Activated T-cell treated with anti-CD3 and anti-CD28 coated beads for 24 hours (primary cell): ENCODE measurements at places on chromosomes 6 and 20.

DNA sequence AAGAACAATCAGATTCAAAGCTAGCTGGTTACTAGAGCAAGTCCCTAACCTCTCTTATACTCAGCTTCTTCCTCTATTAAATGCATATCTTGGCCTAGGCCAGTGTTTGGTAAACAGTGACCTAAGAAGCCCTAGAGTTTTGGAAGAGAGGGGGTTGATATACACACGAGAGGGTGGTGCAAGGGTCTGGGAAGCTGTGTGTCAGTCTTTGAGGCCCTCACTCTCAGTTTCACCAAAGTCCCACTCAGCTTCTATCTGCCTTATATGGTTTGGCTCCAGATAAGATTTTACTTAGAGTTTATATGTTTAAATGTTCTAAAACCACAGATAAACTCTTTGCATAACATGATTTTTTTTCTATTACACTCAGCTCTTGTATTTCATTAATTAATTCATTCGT is 526.1 kb upstream of the BTBD3 start:
- no peak for DNase-seq

DNA sequence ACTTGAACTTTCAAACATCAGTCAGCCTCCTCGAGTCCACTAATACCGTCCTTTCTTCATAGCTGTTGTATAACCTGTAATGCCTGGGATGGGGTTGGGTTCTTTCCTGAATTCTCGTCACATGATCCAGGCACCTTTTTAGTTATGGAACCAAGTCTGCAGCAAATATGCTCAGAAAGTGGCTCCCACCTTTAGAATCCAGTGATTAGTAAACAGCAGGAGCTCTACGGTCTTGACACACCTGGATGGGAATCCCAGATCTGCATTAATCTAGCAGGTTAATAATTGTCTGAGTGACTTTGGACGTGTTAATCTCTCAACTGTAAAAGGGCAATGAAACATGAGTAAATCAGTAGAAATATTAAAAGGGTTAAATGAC is 729 bp upstream of the ZHX3 start:
- DNase-seq, result no peak

- DNase-seq, result no peak
Observed at GRCh38 chr20:49684335-49684997, 29.2 kb downstream of the B4GALT5 start.

GRCh38 chr20:43328697-43329096 is 129.0 kb upstream of the SRSF6 start:
- DNase-seq, result no peak

DNA sequence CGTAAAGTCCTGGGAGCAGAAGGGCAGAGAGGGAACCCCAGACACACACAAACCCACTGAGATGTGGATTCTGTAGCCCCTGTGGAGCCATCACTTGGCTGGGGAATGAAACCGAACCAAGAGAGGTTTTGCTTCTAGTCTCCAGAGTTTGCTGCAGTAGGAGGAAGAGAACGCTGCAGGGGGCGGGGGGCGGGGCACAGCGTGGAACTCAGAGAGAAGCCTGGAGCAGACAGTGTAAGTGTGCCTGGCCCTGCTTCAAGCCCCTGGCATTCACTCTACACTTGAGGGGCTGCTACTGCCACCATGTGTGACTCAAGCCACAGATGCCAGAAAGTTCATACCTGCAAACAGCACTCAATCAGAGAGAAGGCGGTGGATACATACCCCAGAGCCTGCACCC is 18.9 kb downstream of the GABRR1 start:
- DNase-seq, result no peak

DNA sequence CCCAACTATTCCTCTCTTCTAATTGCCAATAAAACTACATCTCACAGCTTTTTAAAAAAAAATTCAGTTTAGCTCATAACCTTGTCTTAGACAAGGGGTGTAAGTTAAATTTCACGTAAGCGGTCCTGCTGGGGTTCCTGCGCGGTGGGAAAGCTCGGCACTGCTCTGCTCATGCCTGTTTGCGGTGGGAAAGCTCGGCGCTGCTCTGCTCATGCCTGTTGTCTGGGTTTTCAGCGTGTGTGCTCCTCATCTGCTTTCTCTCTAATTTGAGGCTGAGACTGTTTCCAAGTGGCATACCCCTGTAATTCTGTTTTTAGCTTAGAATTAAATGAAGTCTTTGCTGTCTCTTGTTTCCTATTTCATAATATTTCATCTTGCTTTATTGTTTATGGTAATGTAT is 18.6 kb downstream of the ARID1B start:
- no peak for DNase-seq

- peak; percentile 35 for DNase-seq
Observed at GRCh38 chr20:4726710-4727397, 5.1 kb downstream of the PRND start.

DNA sequence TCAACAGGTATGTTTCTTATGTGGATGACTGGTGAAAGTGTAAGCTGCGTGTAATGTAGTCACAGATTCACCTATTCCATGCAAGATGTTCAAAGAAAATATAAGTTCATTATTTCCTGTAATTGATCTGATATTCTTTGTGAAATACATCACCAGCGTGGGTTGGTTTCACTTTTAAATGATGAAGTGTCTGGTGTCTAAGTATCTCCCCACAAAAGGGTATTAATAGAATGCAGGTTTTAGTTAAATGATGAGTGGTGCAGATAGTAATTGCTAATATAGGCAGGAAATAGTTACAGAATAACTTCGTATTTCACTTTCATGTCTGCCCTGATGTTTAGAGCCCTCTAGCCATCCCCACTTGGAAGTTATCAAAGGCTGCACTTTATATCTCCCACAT is 22.2 kb downstream of the PGBD1 start:
- DNase-seq, result no peak

DNA sequence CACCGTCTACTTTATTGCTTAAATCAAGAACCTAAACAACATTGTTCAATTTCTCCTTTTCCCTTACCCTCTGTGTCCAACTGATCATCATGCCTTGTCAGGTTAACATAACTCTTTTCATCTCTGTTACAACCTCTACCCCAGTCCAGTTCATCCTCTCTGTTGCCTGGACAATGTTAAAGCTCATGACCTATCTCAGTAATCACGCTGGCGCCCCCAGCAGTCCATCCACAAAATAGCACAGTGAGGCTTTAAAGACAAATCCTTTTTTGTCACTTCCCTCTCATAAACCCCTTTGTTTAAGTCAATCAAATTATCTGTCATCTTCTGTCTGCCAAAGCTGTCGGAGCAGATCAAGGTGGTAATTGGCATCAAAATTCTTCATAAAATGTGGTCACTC is 140.1 kb downstream of the QKI start:
- DNase-seq, result peak; percentile 16

DNA sequence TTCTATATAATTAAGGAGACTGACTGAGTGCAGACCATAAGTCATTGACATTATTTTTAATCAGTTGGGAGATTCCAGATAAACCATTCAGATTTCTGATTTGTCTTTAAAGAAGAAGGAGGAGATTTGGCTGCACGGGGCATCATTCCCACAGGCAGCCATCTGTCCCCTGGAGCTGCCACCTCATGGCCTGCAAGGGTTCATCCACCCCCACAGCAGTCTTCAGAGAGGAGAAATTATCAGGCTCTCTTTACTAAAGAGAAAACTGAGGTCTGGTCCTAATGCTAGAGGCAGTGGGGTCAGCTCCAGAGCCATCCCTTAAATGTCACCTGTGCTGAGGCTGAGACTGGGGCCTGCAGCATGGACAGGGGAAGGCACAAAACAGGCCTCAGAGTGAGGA is 501.3 kb upstream of the SULF2 start:
- DNase-seq, result no peak

DNA sequence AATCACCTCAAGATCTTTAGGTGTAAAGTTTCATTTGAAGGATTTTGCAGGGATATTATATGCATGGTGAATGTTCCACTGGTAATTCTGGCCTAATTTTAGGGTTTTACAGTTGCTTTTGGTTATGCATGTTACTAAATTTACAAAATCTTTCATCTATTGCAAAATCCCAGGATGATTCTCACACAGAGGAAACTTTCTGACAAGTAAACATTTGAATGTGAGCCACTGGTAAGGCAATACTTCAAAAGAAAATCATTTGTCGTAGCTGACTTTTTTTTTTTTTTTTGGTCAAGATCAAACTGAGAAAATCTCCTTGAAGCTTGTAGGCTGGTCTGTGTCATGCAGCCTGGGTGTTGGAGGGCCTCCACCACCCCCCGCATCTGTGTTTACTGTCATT is 141.9 kb upstream of the EXOC2 start:
- no peak for DNase-seq

DNA sequence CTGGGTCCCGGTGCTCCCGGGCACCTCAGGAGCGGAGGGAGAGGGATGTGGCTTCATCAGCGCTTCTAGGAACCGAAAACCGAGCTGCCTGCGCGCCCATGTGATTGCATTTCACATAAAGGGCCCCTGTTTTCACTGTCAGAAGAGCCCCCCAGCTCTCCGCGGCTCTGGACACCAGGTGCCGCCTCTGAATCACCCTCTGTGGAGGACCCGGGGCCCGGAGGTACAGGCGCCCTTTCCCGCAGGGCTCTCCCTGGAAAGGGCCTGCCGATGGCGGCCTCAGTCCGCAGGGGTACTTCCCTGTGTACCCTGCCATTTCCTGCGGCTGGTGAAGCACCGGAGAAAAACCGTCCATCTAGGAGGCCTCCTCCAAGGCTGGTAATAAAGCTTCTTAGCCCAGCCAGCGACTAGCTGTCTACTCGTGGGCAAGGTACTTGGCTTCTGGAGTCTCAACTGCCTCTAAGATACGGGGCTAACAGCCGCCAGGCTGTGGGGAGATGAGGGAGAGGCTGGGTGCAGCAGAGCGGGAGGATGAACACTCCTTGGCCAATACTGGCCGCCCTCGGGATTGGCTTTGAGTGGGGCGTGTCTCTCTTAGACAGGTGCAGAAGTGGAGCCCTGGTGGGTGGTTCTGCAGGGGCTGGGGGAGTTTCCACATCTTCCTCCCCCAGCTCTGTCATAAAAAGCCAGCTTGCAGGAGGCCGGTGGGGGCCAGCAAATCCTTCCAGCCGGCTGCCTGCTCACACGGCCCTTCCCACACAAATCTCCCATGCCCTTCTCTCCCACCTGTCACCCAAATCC is 1.6 kb downstream of the PPP1R16B start:
- no peak for DNase-seq

GRCh38 chr6:22069306-22069800 is 227.5 kb downstream of the PRL start:
- DNase-seq, result no peak

GRCh38 chr6:119261944-119262284 is 87.6 kb downstream of the MAN1A1 start:
- DNase-seq, result no peak

- no peak for DNase-seq
Observed at GRCh38 chr6:165922309-165922794, 245.3 kb downstream of the TBXT start.

- DNase-seq, result no peak
Observed at GRCh38 chr6:152170313-152170701, 362.8 kb downstream of the ESR1 start.

DNA sequence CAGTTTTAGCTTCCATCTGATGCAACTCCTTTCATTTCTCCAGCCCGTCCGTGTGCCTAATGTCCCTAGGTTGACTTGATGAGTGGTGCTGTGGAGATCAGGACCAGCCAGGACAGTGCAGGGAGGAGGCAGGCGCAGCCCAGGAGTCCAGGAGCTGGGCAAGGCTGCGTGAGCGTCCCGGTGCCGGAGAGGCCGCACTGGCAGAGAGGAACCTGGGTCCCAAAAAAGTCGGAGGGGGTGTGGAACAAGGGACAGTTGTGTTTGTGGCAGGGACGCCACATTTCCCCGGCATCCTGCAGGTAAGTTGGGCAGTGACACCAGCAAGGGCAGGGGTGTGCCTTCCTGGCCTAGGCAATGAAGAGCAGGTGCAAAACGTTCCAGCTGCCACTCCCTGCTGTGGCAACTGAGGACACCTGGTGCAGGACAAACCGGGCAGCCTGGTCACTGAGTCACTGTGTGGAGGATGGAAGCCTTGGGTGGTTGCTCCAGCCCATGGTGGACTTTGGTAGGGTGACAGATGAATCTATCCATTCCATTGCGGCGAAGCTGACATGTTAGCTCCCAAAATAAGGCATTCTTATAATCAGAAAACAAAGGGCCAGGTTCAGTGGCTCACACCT is 53.2 kb downstream of the RAMACL start:
- DNase-seq, result no peak
